Heart left ventricle (tissue), 16 donors: ENCODE measurements at places on chromosomes 16 and 17. TPM values are rescaled to one million over a fixed set of nuclear protein-coding genes. Genes with fewer than 3 reads are reported as not detected.

Gene CCL2
- 512 TPM for total RNA-seq

Gene CIBAR2
- total RNA-seq: not detected

Gene ABCC3
- total RNA-seq: 0.60 TPM

Gene NDRG4
- 1,287 TPM for total RNA-seq

Gene PLA2G10
- not detected for total RNA-seq

- H3K27me3 ChIP-seq: peaks cover 58% of the 10 kb centered on the region
- no peak for DNase-seq
- H3K36me3 ChIP-seq: peaks cover 2% of the 10 kb centered on the region
- no peak overlapping the region for H3K4me3 ChIP-seq
- no peak overlapping the region for H3K27ac ChIP-seq
These were observed 3.0 kb downstream of the CBX8 start for GRCh38 chr17:79793924-79794304.

DNA sequence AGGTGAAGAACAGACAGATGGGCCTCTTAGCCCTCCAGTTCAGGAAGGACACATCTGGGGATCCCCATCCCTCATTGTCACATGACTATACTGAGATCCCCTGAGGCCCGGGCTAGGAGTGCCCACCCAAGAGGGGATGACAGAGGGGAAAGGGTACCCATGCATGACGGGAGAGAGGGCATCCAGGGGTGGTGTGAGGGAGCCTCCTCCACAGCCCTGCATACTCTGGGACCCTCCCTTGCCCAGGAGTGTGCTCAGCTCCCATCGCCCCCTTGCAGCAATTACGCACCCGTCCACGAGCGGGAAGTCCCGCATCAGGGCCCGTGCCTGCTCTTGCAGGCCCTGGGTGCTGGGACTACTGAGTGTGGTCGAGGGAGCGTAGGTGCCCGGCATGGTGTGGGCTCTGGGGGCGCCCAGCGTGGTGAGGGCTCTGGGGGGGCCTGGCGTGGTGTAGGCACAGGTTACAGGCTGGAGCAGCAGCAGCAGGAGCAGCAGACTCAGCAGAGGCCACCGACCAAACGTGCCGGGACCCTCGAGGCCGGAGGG is 6.5 kb downstream of the DPEP2 start:
- DNase-seq: no peak
- no peaks in the 10 kb centered on the region for H3K27me3 ChIP-seq
- H3K4me1 ChIP-seq: peaks cover 36% of the 10 kb centered on the region
- H3K36me3 ChIP-seq: peaks cover 13% of the 10 kb centered on the region
- H3K27ac ChIP-seq: peak overlapping the region; percentile 85

- no peak overlapping the region for H3K4me3 ChIP-seq
- DNase-seq: no peak
- H3K4me1 ChIP-seq: no peaks in the 10 kb centered on the region
- H3K27ac ChIP-seq: no peak overlapping the region
- H3K27me3 ChIP-seq: no peaks in the 10 kb centered on the region
- no peaks in the 10 kb centered on the region for H3K36me3 ChIP-seq
These were observed 191.6 kb downstream of the WWOX start for GRCh38 chr16:78290872-78291591.

DNA sequence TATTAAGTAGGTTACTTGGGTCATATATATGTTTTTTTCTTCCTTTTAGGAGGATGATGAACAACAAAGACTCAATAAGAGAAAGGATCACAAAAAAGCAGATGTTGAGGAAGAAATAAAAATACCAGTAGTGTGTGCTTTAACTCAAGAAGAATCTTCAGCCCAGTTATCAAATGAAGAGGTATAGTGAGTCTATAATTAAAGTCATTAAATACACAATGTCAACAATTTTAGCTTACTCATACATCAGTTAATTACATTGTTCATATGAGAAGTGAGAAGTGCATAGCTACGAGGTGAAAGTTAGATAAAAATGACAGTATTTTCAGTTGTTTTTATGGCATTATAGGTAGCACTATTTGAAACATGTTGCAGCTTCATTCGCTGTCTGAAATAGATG is 65.2 kb downstream of the NUP88 start:
- H3K27me3 ChIP-seq: no peaks in the 10 kb centered on the region
- no peak overlapping the region for H3K4me3 ChIP-seq
- H3K27ac ChIP-seq: no peak overlapping the region
- no peak for DNase-seq
- no peaks in the 10 kb centered on the region for H3K4me1 ChIP-seq

- H3K4me3 ChIP-seq: no peak overlapping the region
- H3K27me3 ChIP-seq: no peaks in the 10 kb centered on the region
- H3K27ac ChIP-seq: no peak overlapping the region
- H3K36me3 ChIP-seq: no peaks in the 10 kb centered on the region
- no peaks in the 10 kb centered on the region for H3K4me1 ChIP-seq
These were observed 525.6 kb downstream of the MAF start for GRCh38 chr16:79074951-79075350.

- no peak for DNase-seq
- H3K27ac ChIP-seq: no peak overlapping the region
- H3K27me3 ChIP-seq: no peaks in the 10 kb centered on the region
- no peak overlapping the region for H3K4me3 ChIP-seq
These were observed 69.3 kb downstream of the ABCC1 start for GRCh38 chr16:16018705-16019104.

DNA sequence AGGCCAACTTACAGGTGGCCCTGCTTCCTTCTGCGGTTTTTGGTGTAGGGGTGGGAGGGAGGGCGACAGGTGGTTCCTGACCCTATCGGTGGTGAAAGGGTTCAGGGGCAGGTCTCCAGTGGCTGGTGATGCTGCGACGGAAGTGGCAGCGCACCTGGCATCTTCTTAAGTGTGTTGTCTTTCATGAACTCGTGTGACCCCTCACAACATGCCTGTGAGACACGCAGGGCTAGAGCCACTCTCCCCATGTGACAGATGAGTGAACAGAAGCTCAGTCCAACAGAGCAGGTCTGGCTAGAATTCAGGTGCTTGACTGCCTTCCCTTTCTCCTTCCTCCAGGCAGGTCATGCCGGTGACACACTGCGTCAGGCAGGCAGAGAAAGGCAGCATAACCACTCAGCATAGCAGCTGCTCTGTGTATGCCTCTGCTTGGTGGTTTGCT is 8.0 kb downstream of the TNFAIP1 start:
- H3K27ac ChIP-seq: no peak overlapping the region
- no peak overlapping the region for H3K4me3 ChIP-seq
- H3K4me1 ChIP-seq: peaks cover 61% of the 10 kb centered on the region
- H3K36me3 ChIP-seq: peaks cover 39% of the 10 kb centered on the region

DNA sequence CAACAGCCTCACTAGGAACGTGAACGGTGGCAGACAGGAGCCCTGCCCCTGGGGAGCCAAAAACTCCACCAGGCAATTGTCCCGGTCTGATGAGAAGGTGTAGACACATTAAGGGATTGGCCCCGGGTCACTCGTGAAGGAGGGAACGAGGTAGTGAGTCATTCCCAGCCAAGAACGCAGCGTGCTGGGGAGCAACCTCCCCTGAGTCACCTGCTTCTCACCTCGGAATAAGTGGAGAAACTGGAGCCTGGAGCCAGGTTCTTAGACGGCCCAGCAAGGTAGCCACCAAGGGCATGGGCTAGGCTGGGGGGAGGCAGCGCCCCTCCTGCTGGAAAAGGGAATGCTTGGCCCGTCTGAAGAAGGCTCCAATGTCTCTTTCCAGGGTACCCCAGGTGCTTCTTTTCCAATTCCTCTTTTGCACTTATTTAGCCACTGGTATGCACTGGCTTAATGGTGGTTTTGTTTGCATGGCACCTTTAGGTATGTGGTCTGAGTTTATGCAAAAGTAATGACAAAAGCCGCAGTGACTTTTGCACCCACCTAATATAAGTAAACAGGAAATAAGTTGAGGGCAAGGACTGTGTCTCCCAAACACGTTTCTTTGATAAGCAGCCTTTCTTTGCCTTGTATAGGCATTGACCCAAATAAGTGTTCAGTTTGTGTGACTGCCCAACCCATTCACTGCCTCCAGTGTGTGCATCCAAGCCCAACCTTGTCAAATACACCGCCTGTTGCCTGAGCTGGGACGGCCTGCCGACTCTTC is 1.8 kb upstream of the HELZ start:
- peaks cover 17% of the 10 kb centered on the region for H3K4me1 ChIP-seq
- peak overlapping the region; percentile 93 for H3K27ac ChIP-seq
- no peak for DNase-seq
- no peaks in the 10 kb centered on the region for H3K27me3 ChIP-seq
- H3K4me3 ChIP-seq: peak overlapping the region; percentile 95
- H3K36me3 ChIP-seq: no peaks in the 10 kb centered on the region

DNA sequence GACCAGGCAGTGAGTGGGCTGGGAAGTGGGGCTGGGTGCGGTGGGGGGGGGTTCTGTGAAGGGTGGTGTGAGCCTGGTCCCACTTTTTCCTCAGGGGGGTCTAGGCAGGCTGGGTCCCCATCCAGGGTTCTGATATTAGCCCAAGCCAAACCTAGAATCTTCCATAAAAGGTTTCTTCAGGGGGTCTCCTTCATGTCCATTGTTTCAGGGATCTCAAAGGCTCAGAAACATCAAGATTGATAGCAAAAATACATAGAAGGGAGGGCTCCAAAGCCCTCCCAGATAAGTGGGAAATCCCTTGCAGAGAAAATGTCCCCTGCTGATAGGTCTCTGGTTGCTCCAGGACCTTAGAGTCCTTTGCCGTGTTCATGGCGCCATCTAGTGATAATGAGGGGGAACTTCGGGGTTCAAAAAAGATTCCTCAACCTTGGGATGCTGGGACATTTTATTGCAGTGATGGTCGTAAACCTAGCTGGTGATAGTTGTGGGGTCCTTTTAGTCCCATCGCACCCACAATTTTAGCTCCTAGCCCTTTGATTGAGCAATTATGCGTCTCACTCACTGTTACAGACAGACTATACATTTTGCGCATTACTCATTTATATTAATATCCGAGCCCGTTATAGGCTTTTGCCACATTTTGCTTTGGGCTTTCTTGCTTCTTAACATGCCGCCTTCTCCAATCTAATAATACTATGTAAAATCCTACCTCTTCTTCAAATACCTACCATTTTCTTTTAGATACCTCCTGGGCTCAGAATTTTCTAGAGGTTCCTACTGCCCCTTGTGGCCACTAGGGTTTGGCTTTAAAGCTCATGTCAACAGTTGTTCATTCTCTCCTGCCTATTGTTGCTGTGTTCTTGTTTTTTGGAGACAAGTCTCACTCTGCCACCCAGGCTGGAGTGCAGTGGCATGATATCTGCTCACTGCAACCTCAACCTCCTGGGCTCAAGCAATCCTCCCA is 35.1 kb downstream of the IGF2BP1 start:
- no peaks in the 10 kb centered on the region for H3K36me3 ChIP-seq
- no peaks in the 10 kb centered on the region for H3K4me1 ChIP-seq
- no peak for DNase-seq
- H3K4me3 ChIP-seq: no peak overlapping the region
- H3K27me3 ChIP-seq: no peaks in the 10 kb centered on the region

- DNase-seq: peak; percentile 50
- H3K4me3 ChIP-seq: no peak overlapping the region
- H3K27me3 ChIP-seq: no peaks in the 10 kb centered on the region
- no peak overlapping the region for H3K27ac ChIP-seq
- no peaks in the 10 kb centered on the region for H3K36me3 ChIP-seq
These were observed 189.4 kb upstream of the CDH8 start for GRCh38 chr16:62225675-62226074.

GRCh38 chr17:42023524-42024349 is 3.8 kb downstream of the NKIRAS2 start:
- H3K27ac ChIP-seq: peak overlapping the region; percentile 59
- H3K4me3 ChIP-seq: no peak overlapping the region
- H3K36me3 ChIP-seq: no peaks in the 10 kb centered on the region
- peak; percentile 47 for DNase-seq
- H3K4me1 ChIP-seq: peaks cover 30% of the 10 kb centered on the region
- no peaks in the 10 kb centered on the region for H3K27me3 ChIP-seq

DNA sequence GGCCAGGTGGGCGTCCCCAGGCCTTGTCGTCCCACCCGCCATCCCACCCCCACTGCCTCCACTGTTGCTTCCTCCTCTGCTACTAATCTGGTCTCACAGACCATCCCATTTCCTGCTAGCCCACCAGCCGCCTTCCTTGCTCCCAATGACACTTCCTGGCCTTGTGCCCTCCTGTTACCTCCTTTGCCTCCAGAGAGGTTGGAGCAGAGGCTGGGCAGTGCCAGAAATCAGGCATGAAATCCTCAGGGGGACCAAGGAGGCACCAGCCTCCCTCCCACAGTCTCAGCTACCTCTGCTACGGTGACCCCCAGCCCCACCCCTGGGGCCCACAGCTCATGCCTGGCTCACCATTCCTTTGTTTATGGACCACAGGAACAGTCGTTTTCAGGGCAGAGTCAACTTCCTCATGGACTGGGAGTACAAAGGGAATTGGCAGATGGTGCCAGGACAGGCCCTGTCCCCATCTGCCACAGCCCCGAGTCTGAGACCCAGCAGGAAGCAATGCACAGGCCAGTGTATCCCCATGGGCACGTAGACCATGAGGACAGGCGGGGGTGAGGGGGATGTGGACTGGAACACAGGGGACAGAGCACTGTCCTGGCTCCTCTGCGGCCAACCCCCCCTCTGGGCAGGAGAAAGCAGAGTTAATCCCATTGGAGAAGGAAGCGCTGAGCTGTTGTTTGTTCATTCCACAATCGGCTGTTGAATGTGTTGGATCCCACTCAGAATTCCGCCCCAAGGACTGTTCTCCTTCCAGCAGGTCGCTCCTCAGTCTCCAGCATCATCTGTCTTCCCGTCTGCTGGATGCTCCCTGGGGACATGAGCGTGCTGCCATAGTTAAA is 2.2 kb upstream of the CDH5 start:
- DNase-seq: peak; percentile 86
- H3K4me3 ChIP-seq: no peak overlapping the region
- peaks cover 55% of the 10 kb centered on the region for H3K4me1 ChIP-seq
- H3K27ac ChIP-seq: peak overlapping the region; percentile 75
- no peaks in the 10 kb centered on the region for H3K36me3 ChIP-seq
- H3K27me3 ChIP-seq: no peaks in the 10 kb centered on the region

DNA sequence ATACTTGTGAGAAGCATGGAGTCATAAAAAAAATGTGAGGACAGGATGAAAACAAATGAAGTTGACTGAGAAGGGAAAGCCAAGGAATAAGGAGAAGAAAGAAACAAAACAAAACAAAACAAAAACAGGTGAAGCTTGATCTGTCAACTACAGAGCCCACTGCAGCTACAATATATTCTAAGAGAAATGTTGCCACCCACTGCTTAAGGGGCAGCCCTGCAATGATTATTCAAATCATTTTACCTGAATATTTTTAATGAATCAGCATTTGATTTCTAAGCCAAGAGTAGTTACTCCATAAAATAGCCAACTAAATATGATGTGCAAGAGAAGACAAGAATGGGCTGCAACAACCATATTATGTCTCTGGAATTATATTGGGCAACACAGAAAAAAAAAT is 252.0 kb upstream of the KIF2B start:
- no peak overlapping the region for H3K27ac ChIP-seq
- H3K4me1 ChIP-seq: no peaks in the 10 kb centered on the region

DNA sequence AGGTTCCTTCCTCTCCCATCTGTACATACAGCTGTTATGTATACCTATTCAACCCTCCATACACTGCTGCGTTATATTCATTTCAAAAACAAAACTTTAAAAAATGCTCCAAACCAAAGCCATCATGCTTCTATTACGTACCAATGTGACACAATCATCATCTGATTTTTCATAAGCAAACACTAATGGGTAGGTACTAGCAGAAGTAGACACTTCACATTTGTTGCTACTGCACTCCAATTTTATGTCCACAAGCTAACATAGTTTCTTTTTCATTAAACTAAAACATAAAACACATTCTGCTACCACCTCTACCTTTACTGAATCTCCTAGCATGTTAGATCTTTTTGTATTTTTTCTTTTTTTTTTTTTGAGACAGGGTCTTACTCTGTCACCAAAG is 57.5 kb downstream of the PARN start:
- H3K27ac ChIP-seq: no peak overlapping the region
- H3K4me3 ChIP-seq: no peak overlapping the region
